ENCODE measurements at places on chromosomes 16 and 17.

- DNase-seq = no peak
These were observed 71.6 kb upstream of the ALOX12 start for GRCh38 chr17:6924208-6924607.

GRCh38 chr16:74607310-74607961 lies 522 bp upstream of the GLG1 start:
- peak; percentile 59 for DNase-seq

DNA sequence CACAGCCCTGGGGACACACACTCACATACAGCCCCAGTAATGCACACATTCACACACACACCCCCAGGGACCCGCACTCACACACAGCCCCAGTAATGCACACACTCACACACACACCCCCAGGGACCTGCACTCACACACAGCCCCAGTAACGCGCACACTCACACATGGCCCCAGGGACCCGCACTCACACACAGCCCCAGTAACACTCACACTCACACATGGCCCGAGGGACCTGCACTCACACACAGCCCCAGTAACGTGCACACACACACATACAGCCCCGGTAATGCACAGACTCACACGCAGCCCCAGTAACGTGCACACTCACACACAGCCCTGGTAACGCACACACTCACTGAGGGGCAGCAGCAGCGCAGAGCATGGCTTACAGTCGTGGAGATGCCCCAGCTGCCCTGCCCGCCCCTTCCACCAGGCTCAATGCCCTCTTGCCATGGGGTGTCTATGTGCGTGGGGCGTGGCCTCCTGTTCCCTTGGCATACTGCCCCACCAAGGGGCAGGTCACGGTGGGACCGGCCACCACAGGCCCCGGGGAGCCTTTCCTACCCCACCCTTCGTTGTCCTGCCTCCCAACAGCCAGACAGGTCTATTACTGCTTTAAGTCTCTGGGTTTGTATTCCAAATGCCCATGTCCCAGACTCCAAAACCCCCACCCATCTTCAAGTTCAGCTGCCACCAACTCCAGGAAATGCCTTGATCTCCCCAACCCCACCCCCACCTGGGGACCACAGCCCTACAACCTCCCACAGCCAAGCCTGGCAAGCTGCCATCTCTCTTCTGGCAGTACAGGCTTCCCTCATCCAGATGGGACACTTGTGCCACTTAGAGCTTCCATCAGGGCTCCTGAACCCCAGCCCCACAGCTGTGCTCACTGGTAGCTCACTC lies 2.7 kb downstream of the CCDC102A start:
- no peak for DNase-seq

DNA sequence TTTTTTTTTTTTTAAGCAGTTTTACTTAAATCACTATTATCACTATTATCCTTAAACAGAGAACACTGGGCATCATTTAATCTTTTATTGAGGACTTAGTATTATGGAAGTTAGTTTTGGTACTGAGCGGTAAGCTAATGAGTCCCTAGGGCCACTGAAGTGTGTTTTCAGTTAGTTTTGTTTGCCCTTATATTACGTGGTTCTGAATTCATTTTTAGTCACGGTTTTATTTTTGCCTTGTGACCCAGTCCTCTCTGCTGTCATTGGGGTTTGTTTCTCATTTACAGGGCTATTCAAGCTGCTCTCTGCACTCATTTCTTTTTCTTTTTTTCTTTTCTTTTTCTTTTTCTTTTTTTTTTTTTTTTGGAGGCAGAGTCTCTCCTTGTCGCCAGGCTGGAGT lies 17.3 kb downstream of the RABEP1 start:
- DNase-seq = no peak

DNA sequence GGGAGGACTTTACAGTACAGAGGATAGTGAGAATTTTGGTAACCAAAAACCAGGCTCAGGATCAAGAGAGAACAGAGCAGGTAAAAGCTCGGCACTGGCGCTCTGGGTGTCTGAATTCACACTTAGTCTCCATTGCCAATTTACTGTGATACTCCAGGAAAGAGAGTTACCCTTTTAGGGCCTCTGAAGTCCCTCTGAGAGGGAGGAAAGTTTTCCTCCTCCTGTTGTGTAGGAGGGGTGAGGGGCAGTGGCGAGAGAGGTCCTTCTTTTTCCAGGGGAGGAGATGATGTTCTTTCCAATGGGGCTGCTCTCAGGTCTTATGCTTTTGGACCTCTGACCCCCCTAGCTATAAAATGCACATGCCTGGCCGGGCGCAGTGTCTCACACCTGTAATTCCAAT lies 5.4 kb upstream of the TNS4 start:
- DNase-seq = no peak

- no peak for DNase-seq
These were observed 12.8 kb downstream of the PIMREG start for GRCh38 chr17:6456914-6457687.

- no peak for DNase-seq
These were observed 99.4 kb downstream of the PLCG2 start for GRCh38 chr16:81878529-81878928.

GRCh38 chr17:27575912-27576252 lies 55.1 kb upstream of the LGALS9 start:
- DNase-seq = no peak

DNA sequence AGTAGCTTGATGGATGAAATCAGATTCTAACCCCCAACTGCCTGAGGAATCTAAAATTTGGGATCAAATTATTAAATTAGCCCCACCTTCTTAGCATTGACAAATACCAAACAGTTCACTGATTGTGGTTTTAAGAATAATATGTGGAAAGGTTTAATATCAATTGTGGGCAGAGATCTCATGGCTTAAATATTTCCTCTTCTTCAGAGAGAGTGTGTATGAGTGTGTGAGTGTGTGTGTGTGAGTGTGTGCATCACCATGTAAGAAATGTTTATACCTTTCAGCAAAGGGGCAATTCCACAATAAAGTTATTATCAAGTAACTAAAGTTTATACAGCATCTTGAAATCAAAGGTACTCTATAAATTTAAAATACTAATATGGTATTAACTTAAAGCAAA lies 3.2 kb downstream of the SMURF2 start:
- DNase-seq = no peak

- DNase-seq = no peak
These were observed 294.2 kb upstream of the AXIN2 start for GRCh38 chr17:65855675-65856074.

GRCh38 chr17:43013296-43013695 lies 6.7 kb downstream of the IFI35 start:
- DNase-seq = no peak

GRCh38 chr17:67594115-67594880 lies 123.4 kb upstream of the NOL11 start:
- DNase-seq = no peak

DNA sequence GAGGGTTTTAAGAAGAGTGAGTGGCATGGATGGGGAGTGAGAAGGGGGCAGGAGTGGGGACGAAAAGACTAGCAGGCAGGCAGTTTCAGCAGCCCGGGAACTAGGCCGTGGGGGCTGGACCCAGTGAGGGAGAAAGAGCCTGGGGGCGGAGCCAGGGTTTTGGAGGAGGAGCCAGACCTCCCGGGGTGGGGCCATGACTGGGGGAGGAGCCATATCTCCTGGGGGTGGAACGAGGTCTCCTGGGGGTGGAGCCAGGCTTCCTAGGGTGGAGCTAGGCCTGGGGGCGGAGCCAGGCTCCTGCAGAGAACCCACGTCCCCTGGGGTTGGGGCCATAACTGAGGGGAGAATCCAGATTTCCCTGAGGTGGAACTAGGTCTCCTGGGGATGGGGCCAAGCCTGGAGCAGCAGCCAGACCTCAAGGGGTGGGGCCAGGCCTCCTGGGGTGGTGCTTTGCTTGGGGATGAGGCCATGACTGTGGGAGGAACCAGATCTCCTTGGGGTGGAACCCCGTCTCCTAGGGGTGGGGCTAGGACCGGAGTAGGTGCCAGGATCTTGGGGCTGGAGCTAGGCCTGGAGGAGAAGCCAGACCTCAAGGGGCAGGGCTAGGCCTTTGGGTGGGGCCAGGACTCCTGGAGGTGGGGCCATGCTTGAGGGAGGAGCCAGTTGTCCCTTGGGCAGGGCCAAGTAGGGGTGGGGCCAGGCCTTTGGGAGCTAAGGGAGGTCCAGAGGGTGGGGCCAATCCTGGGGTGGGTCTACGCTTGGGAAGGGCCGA lies 41.7 kb upstream of the JPH3 start:
- no peak for DNase-seq

DNA sequence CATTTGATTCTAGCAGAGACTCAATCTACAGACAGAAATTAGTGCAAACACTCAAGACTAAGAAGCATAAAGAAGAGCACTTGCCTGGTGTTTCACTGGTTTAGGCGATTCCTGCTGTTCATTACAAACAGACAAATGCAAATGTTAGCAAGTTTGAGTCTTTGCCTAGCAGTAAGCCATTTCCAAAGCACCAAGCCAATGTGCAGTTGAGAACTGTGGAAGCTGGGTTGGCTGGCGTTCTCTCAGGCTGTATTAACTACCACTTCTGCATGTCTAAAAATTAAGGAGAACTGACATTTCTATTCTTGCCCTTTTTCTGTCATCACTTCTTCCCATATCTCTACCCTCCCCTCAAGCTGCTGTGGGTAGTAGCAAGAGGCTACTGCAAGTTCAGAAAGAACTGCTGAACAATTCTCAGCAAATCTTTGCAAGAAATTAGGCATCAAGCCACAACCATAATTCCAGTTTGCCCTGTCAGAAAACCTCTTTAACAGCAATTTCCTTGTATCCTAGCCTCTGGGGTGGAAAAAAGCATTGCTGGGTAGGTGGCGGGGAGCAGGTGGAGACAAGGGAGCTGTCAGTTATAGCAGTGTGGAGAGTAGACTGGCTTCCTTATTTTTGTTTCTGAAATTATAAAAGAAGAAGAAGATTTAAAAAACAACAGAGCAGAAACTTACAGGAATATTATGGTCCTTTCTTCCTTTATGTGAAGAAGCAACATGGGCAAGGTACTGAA lies 53.8 kb downstream of the MYH10 start:
- DNase-seq = no peak

GRCh38 chr16:88390735-88391134 lies 8.0 kb downstream of the ZNF469 start:
- DNase-seq = no peak

GRCh38 chr16:17367923-17368322 lies 102.8 kb downstream of the XYLT1 start:
- DNase-seq = no peak

DNA sequence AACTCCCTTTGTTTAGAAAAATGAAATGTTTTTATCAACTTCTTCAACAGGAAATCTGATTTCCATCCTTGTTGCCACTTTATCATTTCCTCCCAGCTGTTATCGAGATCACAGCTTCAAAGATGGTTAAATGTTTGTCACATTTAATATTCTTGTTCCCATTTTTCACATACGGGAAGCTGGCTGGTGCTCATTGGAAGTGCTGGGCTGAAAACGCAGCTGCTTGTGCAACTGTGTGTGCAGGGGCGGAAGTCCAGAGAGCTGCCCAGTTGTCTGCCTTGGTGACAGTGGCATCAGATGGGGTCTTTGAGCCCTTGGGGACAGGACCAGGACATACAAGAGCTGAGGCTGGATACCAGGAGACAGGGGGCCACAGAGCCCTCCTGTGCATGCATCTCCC lies 549.2 kb upstream of the CDH11 start:
- no peak for DNase-seq

DNA sequence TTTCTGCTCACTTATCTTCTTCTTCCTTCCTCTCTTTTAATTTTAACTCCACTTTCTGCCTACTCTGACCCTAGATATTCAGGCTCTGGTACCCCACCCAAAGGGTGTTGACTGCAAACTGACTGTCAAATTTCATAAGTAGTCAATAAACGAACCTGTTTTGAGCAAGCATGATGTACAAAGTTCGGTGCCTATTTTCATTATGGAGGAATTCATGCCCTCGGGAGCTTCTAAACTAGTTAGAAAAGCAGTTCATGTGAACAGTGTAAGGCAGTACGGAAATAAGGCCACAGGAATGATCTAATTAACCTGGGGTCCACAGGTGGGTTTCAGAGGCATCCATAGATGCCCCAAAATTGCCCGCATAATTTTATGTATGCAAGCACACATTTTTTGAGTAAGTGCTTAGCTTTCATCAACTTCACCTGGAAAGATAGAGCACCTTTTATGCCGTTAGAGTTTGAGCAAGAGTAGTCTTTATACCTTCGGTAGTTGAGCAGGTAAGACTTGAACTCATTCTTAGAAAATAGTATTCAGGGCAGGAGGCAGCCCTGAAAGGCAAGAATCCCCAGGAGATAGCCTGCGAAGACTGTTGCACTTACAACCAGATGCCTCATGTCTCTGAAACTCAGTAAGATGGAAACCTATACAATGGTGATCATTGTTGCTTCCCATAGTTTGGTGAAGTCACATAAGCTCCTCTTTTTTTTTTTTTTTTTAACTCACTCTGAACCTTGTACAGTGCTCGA lies 36.6 kb upstream of the TBX2 start:
- no peak for DNase-seq

- DNase-seq = no peak
These were observed 34.7 kb upstream of the KCNJ16 start for GRCh38 chr17:70040336-70040735.

DNA sequence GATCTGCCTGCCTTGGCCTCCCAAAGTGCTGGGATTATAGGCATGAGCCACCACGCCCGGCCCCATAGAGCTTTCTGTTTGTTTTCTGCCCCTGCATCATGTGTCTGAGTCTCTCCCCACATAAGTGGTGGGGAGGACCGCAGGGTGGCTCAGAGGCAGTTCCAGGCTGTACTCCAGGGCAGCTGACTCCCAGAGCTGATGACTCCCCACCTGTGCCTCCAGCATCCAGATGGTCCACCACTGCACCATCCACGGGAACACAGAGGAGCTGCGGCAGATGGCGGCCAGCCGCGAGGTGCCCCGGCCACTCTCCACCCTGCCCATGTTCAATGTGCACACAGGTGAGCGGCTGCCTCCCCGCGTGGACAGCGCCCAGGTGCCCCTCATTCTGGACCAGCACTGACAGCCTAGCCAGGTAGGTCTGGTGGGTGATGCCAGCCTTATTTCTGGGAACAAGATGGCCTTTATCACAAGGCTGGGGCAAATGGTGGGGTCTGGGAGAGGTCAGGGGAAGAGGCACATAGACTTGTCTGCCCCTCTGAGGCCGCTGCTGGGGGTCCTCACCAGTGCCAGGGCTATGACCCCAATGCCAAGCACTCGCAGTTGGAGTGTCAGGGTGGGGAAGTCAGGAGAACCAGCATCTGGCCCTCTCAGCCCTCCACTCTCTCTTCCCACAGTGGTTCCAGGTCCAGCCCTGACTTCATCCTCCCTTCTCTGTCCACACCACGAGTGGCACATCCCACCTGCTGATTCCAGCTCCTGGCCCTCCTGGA lies 9.4 kb downstream of the SGCA start:
- no peak for DNase-seq

- no peak for DNase-seq
These were observed 97.1 kb upstream of the NOL11 start for GRCh38 chr17:67620636-67621035.

- DNase-seq = no peak
These were observed 113.8 kb upstream of the CHMP6 start for GRCh38 chr17:80877729-80878303.

- no peak for DNase-seq
These were observed 14.6 kb upstream of the SLC38A7 start for GRCh38 chr16:58699151-58699550.

- no peak for DNase-seq
These were observed 12.4 kb upstream of the SUPT4H1 start for GRCh38 chr17:58364270-58364942.

GRCh38 chr17:29140051-29140621 lies 40.1 kb downstream of the MYO18A start:
- DNase-seq = no peak
